ENCODE measurements at places on chromosomes 12 and 14.

DNA sequence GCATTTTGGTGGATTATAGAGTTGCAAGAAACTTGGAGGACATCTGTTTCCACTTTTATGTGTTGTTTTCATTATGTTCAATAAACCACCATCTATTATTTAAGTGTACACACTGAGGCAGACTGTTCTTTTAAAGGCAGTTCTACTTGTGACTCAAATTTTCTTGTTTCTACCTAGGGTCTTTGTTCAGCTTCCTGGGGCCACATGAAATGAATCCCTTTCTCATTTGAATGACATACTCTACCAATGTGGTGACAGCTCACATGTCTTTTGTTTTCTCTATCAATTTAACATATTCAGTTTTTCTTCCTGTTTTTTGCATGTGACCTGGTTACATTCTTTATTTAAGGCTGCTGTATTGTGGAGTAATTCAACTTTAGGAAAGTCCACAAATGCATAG is 7.9 kb downstream of the SLC16A7 start:
- no peak for DNase-seq

GRCh38 chr12:65840793-65841670 is 16.7 kb downstream of the HMGA2 start:
- DNase-seq: no peak

DNA sequence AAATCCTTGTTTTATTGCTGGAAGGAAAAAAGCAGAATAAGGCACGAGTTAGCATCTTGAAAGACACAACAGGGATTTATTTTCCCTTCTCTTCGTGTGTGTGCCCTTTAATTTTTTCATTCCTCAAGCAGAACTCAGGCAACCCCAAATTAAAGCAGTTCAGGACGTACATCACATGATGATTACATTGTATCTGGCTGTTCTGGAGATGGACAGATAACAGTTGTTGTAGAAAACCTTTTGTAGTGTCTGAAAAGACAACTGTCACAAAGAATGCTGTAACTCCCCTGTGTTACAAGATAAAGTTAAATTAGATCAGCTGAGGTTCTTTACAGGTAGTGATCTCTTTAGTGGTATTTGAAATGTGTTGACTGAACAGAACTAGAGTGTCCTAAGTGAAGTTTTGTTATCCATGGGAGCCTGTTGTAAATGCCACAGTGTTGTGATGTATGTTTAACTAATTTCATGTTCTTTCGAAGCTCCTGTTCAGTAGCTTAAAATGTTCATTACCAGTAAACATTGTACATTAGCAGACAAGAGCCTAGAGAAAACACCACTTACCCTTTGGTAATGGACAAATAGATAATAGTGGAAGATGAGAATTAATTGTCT is 58.5 kb downstream of the TMTC2 start:
- DNase-seq: no peak

DNA sequence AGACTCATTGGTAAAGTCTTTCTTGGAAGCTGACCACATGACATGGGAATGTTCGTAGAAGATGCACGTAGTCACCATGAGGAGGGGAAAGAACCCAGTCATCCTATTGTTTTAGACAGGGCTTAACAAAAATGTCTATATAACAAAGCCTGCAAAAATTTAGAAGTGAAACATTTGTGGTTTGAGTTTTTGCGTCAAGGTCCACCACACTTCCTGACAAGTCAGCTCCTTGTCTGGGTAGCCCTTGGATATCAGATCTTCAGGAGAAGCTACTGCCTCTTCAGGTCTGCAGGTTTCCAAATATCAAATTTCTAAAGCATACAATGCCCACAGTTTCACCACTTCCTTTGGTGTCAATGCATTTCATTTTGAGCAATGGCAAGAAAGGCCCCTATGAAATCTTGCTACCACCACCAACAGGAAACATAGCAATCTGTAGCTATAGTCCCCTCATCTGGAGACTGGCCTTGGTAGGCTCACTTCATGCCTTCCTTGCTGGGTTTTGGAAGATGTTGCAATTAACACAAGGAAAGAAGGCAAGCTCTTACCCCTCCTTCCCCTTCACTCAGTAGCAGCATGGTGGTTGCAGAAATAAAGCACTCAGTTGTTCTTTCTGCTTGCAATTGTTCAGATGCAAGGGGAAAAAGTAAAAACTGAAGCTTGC is 235.2 kb downstream of the PCNX1 start:
- no peak for DNase-seq

DNA sequence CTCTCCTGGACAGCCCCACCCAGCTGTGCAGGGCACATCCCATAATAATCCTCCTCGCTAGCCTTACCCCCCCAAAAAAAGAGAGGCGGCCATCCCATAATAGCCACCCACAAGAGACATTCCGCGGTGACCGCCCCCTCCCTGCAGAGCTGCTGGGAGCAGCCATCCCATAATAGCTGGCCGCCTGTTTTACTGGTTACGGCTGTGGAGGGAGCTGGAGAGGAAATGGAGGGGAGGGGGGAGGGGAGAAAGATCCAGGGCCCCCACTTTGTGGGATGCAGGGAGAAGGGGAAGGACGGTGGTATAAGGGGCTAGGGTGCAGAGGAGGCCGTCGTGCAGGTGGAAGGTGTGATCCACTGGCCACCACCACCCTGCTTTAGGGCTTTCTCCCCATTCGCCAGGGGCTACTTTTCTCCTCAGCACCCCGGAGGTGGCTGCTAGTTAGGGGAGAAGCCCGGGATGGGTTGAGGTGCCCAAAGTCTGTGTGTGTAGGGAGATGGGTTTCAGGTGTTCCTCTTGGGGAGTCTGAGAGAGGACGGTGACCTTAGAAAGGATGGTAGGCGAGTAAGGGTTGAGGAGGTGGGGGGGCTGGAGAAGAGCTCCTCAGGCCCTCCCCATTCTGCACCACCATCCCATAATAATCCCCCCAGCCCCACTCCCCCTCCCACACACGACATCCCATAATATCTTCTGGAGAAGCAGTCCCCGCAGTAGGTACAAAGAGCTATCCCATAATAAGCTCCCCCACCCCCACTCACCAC is 6.0 kb upstream of the CHD4 start:
- no peak for DNase-seq

DNA sequence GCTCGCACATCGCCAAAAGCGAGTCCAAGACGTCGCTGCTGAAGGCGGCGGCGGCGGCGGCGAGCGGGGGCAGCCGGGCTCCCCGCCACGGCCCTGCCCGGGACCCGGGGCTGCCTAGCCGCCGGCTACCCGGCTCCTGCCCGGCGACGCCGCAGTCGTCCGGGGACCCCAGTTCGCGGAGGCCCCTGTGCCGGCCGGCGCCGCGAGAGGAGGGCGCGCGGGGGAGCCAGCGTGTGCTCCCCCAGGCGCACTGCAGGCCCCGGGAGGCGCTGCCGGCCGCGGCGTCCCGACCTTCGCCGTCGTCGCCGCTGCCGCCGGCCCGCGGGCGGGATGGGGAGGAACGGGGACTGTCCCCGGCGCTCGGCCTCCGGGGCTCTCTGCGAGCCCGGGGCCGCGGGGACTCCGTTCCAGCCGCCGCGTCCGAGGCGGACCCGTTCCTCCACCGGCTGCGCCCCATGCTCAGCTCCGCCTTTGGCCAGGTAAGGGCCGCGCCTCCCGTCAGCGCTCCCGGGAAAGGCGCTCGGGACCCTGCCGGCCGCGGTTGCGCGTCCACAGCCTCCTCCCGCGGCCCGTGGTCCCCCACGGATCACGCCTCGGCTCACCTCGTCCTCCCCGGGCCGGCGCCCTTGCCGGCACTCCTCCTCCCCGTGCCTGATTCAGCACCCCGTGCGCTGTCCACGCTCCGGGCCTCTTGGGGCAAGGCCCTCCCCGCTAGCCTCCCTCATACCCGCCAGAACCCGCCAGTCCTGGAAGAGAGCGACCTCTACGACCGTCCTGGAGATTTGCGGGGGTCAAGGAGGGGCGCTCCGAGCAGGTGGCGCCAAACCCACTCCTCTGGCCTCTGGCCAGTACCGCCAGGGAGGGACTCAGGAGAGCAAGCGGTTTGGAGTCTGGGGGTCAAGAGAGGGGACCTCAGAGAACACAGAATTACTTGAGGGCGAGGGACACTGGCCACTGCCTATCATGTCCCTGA is 721 bp downstream of the CABP1 start:
- no peak for DNase-seq

DNA sequence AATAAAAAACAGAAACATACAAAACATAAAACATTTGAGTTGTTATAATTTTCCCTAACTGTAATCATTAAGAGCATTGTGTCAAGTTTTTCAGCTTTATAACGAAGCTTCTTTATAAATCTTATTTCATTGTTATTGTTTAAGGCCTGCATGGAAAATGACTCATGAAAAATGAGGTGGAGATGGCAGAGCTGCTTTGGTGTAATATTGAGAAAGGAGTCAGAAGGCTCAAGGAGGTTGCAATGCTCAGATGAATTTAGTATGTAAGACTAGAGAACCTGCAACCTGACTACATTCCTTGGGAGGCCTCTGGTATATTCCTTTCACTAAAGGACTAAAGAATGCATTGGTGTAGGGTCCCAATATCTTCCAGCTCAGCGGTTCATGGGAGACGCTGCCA is 61.5 kb downstream of the TMEM30B start:
- DNase-seq: no peak

DNA sequence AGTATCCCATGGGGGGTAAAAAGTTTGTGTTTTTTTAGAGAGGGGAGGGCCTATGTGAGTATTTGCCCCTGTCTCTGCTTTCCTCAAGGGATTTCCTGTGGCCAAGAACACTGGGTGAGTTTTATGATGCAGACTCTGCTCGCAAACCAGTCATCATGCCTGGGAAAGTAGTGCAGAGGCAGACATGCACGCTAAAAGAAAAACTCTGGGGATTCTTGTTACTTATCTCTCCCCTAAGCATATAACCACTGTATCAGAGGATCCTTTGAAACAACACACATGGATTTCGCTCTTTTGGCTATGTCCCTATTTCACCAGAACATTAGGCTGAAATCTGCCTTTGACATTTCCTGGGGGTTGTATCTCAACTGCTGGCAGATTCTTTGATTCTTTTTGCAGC is 1845.8 kb upstream of the SEL1L start:
- DNase-seq: no peak

GRCh38 chr12:66014818-66015217 is 115.7 kb downstream of the LLPH start:
- DNase-seq: no peak

DNA sequence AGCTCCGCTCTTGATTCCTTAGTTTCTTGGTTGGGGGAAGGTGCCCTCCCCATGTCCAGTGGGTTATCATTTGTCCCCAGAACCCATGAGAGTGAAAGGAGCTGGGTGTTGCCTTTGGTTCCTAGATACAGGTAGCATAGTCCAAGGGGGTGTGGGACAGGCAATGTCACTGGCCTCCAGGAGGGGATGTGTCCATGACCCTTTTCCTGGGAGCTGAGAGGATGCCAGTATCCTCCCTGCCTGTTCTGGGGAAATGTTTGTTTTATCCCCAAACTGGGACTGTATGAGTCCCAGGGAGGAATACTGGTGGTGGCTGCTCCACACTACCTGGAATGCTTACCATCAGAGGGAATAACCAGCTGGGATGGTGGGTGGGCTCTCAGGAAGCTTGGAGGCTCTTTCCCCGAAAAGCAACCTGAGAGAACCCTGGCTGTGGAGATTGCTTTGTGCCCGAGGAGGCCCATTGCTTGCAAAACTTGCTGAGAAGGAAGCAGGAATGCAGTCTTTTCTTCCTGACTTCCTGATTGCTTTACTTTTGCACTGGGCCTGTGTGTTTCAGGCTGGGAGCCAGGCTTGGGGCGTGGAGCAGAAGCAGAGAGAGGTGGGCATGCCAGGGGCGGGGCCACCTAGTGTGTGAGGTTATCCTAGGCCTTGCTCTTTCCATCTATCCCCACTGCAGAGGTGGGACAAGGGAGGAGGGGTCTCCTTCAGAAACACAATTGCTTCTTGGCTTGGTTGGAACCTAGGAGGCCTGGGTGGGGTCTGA is 715 bp upstream of the SLC10A1 start:
- DNase-seq: no peak

- no peak for DNase-seq
These were observed 6.1 kb downstream of the ABCD2 start for GRCh38 chr12:39613525-39613924.

- no peak for DNase-seq
These were observed 501.6 kb downstream of the SLC6A15 start for GRCh38 chr12:84411031-84411430.

DNA sequence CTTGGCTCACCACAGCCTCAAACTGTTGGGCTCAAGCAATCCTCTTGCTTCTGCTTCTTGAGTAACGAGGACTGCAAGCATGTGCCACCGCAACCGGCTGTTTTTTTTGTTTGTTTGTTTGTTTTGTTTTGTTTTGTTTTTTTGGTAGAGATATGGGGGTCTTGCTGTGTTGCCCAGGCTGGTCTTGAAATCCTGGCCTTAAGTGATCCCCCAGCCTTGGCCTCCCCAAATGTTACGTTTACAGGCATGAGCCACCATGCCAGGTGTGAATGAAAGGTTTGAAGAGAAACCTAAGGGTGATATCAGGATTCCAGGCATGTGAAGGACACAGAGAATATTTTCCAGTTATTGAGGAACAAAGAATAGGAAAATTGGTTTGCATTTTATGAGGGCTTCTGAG is 45.0 kb downstream of the ANO6 start:
- no peak for DNase-seq

DNA sequence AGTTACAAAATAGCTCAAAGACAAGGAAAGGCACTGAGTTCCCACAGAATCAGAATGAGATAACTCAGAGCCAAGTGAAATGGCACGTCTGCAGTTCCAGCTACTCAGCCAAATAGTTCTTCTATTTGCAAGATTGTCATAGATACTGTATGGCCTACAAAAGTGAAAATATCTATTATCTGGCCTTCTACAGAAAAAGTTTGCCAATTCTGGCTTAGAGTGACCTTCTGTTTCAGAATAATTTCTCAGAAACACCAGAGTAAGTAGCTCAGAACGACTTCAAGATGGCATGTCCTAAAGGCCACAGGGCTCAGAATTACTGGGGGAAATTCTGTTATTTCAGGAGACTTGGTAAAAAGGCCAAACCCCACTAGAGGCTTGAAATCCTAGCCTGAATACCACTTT is 10.7 kb upstream of the RTRAF start:
- DNase-seq: no peak

- no peak for DNase-seq
These were observed 473 bp upstream of the TMEM19 start for GRCh38 chr12:71685312-71685906.

DNA sequence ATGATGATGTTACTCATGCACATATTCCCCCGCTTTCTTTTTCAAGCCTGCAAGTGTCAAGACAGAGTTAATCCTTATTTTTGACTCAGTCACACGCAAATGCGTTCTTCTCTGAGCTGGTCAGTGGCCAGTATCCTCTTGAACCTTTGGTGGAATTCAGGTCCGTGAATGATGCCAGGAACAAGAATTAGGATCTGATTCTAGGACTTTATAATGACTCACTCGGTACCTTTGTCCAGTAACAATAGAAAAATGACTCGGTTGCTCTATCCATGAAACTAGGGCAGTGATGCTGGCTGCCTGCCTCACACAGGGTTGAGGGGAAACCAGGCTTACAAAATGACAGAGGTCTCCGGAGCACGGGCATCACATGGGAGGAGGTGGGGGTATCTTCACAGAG is 185.8 kb upstream of the NUDT4 start:
- DNase-seq: no peak

DNA sequence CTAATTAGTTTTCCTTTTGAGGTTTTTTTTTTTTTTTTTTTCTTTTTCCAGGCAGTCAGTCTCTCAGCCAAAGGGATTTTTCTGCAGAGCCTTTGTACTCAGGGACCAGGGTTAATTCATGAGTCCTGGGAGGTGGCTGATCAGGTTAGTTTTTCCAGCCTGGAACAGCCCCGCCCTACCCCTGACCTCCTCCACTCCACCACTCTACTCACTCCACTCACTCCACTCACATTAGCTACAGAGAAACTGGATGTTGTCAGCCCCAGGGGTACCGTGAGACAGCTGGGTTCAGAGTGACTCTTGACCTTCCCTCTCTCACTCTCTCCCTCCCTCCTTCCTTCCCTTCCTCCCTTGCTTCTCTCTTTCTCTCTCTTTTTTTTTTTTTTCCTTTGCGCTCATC is 161.0 kb downstream of the CRADD start:
- no peak for DNase-seq

GRCh38 chr12:109900752-109901580 is 892 bp downstream of the TCHP start:
- DNase-seq: no peak

Measured in stimulated activated CD4-positive, alpha-beta T cell treated with anti-CD3 and anti-CD28 coated beads, Interleukin-1b, Interleukin-23, amount 100 ng/mL, for 24 hours (primary cell).